Activated B cell treated with CpG ODN at 0.5 μM for 24 hours (primary cell): ENCODE measurements at places on chromosomes 7 and 10.
A peak's percentile ranks its signal among the peaks of the same experiment; 100 is the strongest.

- DNase-seq = no peak
Measured at GRCh38 chr7:140674899-140675701, 2.4 kb downstream of the ADCK2 start.

DNA sequence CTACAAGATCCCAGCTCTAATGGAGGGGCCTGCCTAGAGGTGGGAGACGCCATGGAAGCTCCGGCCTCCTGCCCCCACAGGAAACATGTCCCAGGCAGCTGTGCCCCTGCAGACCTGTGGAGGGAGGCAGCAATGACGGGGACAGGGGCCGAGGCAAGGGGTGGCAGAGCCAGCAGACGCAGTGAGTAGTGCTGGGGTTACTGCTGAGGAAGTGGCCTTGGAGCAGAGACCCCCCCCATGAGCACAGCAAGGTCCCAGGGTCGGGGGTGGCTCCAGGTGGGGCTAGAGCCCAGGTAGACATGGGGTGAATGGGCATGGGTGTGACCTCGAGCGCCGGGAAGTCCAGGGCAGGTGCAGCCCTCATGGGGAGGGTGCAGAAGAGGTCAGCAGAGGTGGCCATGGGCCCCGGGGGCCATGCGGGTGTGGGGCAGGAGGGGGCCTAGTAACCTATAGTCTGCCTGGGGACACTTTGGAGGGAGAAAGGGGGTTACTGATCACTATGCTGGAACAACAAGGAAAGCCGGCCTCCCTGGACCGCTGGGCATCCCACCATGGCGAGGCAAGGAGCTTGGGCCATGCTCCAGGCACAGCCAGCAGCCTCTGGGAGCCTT is 45.5 kb downstream of the JAKMIP3 start:
- DNase-seq = no peak

- no peak for DNase-seq
Measured at GRCh38 chr7:127396184-127396583, 3.7 kb upstream of the ZNF800 start.

- DNase-seq = no peak
Measured at GRCh38 chr10:78726171-78726570, 342.6 kb upstream of the ZMIZ1 start.

DNA sequence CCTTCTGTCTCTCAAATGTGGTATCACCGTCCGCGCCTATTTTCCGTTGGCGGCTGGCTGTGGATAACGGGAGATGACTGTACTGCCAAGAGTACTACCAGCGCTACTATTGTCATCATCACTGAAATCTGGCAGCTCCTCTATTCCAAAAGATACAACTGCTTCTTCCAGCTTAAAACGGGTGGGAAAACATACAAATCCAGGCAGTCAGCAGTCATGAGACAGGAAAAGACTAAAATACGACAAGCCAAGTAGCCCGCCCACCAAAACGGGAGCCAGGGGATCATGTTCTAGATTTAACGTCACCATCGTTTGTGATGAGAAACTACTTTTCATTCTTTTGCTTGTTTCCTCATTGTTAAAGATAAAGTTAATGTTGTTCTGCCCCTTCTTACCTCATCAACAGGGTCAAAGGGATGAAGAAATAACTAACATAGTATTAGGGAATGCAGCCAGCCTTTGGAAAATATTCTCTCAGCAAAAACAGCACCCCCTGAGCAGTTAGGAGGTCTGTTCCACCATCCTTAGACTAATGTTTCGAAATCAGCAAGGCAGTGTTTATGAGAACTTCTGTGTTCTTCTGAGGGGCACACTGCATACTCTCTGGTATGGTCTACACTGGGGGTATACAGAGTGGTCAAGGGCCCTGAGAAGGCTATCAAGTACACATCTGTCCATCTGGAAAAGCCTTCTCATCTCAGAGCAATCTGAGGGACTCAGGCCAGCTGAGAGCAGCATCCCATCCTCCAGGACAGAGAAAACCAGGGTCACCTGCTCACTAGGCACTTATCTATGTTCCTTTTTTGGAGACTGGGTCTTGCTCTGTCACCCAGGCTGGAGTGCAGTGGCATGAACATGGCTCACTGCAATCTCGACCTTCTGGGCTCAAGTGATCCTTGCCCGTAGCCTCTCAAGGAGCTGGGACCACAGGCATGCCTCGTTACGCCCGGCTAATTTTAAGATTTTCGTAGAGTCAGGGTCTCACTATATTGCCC is 47.5 kb downstream of the GNA12 start:
- no peak for DNase-seq

- no peak for DNase-seq
Measured at GRCh38 chr7:39526666-39527065, 39.5 kb upstream of the YAE1 start.

DNA sequence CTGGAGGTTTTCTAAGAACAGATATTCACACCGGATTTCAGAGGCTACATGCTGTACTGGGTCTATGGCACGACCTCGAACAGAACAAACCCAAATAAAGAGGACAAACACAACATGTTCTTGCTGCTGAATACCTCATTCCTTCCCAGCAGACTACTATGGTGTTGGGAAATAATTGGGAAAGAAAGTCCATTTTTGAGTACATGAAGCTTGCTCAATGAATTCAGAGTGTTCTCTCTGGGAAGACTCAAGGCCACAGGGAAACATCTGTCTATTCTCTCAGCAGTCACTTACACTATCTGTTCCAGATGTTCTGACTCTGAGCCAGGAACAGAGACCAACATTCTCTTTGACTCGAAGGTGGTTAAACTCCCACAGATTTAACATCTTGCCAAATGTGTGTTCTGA is 30.9 kb downstream of the LAMB1 start:
- DNase-seq = no peak

DNA sequence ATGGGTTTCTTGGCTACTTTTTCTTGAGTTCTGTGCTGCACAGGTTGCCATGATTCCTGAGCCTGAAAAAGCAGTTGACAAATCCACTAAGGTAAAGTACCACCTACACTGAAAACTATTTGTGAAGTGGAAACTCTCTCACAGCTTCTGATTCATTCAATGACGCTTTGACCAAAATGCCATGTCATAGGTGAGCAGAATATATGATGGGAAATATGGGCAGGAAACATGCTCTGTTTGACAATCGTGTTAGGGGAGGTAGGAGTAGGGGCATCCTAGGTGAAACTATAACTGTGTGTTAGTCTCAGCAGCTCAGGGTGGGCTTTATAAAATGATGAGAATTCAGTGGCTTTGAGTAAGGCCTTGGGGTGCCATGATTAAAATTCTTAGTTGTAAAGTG is 69.6 kb upstream of the ELMO1 start:
- no peak for DNase-seq

- DNase-seq = no peak
Measured at GRCh38 chr10:62631241-62631640, 173.3 kb upstream of the ADO start.

DNA sequence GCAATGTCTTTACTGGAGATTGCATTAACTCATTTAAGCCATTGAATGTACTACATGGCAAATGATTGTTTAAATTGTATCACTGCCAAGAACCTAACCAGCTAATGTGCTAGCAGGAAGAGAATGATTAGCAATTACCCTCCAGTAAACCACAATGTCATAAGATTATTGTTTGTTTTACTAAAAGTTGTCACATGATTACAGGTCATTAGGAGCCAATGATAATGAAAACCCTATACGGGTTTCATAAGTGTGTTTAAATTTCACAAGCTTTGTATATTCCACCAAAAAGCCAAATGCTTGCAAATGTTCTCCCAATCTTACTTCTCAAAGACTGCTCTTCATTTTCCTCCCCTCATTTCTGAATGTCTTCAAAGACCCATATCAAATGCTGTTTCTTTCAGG is 76.5 kb upstream of the PPP1R3C start:
- no peak for DNase-seq

DNA sequence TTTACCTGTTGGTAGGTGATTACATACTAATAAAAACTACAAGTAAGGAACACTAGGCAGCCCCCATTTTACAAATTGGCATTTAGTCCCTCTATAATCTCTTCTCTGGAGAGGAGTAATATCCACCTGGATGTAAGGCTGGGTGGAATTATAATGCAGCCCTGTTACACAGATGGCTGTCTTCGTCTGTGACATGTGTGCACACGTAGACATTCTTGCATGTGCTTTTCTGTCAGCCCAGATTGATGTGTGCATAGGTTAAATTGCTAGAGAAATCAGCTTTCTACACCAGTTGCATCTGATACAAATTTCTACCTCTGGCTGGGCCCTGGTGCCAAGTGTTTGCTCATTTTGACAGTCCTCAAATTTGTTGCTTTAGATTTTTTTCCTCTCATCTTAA is 715.9 kb downstream of the AUTS2 start:
- DNase-seq = no peak

DNA sequence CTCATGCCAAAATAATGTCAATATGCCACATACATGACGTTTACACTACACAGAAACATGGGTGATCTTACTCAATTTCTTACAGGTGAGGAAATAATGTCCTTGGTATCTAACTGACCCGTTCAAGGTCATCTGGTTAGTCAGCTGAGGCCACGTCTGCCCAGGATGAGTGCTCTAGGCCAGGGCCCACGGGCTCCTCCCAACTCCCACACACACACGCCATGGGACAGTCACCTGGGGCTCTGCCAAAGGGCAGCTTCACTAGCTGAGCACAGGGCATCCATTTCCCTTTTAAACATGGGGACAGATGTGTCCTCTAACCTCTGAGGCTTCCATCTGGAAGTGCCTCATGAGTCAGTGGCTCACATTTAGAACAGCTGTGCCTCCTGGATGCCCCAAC is 123.9 kb downstream of the TNS3 start:
- no peak for DNase-seq

- no peak for DNase-seq
Measured at GRCh38 chr7:87784424-87784823, 91.7 kb downstream of the SLC25A40 start.

- DNase-seq = peak; percentile 61
Measured at GRCh38 chr10:128047351-128047750, 78.9 kb downstream of the MKI67 start.

- DNase-seq = no peak
Measured at GRCh38 chr10:52755297-52756062, 17.1 kb downstream of the MBL2 start.

DNA sequence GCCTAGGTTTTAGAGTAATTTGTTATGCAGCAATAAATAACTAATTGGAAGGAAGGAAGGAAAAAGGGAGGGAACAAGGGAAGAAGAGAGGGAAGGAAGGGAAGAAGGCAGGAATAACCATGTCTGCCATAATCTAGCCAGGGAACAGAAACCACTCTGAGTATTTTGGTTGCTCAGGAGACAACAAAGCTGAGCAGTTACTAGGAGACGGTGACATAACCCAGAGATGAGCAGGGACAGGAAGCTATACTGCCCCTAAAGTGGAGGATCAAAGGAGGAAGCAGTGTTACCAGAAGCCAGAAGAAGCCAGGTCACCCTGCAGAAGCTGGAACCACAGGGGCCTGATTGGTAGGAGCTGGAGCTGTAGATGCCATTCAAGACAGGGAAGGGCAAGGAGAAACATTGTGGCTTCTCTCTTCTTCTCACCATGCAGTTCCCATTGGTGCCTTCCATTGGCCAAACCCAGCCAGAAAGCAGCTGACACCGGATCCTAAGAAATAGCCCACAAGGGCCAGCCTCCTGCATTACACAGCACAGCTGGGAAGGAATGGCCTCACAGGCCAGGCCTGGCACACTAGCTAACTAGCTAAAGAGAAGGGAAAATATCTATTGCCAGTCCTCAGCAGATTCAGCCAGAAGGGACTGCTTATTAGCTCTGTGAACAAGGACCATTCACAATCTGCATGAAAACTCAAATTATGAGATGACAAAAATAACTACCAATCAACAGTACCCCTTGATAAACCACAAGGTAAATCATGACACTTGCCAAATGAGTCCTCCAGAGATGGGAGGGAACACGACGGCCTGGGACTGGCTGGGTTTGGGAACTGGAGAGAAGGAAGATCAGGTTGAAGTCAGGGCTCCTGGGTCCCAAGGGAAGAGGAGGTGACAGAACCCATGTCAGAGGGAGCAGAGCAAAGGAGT is 184.5 kb upstream of the NFE2L3 start:
- DNase-seq = no peak

- no peak for DNase-seq
Measured at GRCh38 chr10:49320191-49320590, 21.2 kb downstream of the C10orf71 start.

- no peak for DNase-seq
Measured at GRCh38 chr10:97280783-97281182, 11.7 kb downstream of the ARHGAP19 start.

- DNase-seq = no peak
Measured at GRCh38 chr10:43963793-43964425, 315.2 kb upstream of the ZNF32 start.

- DNase-seq = no peak
Measured at GRCh38 chr7:45149606-45150005, 8.0 kb upstream of the RAMP3 start.
